ENCODE measurements at places on chromosomes 7 and 10.

GRCh38 chr7:69908454-69908853 is 310.2 kb downstream of the AUTS2 start:
- no peak for DNase-seq

GRCh38 chr10:4334015-4334414 is 492.0 kb upstream of the AKR1E2 start:
- DNase-seq: no peak

GRCh38 chr7:117229350-117229749 is 93.5 kb downstream of the WNT2 start:
- DNase-seq: no peak

DNA sequence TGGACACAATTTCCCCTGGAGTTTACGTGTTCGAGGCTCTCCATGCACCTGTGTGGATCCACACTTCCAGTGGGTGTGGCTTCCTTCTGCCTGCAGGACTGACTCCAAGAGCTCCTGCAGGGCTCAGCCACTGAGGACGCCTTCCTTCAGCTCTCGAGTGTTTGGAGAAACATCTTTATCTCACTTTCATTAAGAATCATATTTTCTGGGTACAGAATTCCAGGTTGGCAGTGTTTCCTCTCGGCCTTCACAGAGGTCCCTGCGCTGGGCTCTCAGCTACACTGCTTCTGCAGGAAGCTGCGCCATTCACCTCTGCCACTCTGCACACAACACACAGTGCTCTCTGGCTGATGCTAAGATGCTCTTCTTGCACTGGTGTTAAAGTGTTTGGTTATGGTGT is 69.9 kb upstream of the NKX6-2 start:
- no peak for DNase-seq

DNA sequence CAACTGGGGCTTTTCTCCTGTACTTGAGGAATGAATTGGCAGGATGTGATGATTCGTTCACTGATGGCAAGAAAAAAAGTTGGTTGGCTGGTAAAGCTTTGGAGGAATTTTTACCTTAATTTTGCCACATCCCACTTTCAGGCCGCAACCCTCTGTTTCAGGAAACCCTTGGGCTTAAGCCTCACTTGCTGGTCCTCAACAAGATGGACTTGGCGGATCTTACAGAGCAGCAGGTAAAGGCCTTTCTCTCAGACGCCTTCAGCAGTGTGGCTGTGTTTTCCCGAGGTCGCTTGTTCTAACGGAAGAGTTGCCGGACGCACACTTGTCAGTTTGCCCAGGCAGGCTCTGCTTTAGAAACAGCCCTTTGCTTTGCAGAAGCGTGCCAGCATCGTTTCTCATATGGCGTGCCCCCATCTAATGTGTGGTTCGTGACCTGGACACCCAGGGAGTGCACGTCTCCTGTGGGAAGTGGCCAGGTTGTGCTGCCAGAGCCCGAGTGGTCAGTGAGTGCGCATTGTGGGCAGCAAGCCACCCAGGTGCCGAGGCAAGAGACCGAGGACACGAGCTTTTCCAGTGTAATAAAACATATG is 2.2 kb downstream of the MTG1 start:
- DNase-seq: no peak

GRCh38 chr10:89645742-89646172 is 715 bp upstream of the PANK1 start:
- DNase-seq: no peak

DNA sequence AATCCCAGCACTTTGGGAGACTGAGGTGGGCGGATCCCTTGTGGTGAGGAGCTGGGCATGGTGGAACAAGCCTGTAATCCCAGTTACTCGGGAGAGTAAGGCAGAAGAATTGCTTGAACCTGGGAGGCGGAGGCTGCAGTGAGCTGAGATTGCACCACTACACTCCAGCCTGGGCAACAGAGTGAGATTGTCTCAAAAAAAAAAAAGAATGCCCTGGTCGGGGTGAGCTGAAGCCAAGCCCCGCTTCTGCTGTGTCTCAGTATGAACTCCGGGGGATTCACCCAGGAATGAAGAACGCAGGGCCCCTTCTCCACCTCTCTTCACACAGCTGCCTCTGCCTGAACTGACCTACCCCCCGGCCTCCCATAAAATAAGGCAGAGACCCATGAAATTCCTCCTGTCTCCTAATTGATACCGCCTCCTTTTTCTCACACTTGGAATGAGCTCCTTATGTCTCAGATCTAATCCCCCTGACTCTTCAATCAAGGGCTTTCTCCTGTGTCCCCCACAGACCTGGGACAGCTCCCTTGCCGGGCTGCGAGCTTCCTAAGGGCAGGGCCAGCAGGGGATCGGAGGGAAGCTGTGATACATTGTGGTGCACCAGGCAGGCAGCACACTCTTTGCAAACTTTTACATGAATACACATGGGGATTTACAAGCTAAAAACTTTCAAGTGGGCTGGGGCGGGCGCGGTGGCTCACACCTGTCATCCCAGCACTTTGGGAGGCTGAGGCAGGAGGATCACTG is 911 bp upstream of the ZP3 start:
- no peak for DNase-seq
